ENCODE measurements at places on chromosomes 11 and 22. TPM values are rescaled to one million over a fixed set of nuclear protein-coding genes. Genes with fewer than 3 reads are reported as not detected.
A peak's percentile ranks its signal among the peaks of the same experiment; 100 is the strongest.

DNA sequence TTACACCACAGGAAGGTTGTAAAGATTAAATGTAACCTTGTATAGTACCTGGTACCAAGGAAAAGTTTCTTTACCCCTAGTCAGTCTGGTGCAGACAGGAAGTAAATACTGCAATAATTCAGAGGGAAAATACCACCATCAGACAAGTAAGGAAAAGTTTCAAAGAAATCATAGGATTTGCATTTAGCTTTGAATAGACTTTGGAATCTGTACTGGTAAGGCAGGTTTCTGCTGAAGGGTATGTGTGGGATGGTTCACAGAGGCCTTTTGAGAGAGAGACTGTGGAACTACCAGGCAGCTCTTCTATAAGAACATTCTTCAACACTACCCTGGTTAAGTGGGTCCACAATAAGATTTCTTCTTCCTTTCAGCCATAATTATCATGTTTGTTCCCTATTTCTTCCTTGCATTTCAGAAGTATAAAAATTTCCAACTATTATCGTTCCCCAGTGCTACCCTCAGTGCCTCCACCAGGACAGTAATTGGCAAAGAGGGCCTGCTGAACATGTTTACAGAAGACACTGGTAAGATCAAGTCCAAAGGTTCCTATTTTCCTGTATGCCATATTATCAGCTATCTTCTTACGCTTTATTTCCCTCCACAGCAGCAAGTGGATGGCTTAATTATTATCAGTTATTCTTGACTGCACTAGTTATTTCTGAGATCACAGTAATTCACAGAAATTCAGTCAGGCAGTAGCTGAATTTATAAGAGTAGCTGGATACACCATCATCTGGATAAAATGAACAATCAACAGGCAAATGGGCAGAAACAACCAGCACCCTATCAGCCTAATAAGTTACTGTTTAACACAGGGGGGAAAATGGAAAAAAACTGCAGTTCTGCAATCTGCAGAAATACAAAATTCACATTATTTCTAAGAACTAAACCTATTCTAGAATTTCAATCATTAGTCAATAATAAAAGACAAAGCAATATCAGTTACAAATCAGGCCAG, 48.5 kb downstream of the PITPNB start:
- H3K27ac ChIP-seq = no peak overlapping the region
- H3K27me3 ChIP-seq = no peaks in the 10 kb centered on the region
- peaks cover 57% of the 10 kb centered on the region for H3K4me1 ChIP-seq
- no peak for DNase-seq
- no peak overlapping the region for H3K4me3 ChIP-seq

Gene ANO1
- total RNA-seq = 0.67 TPM

Gene OR52N4
- total RNA-seq = not detected

- no peak for DNase-seq
- no peak overlapping the region for H3K27ac ChIP-seq
- H3K4me1 ChIP-seq = no peaks in the 10 kb centered on the region
- no peak overlapping the region for H3K4me3 ChIP-seq
- H3K27me3 ChIP-seq = no peaks in the 10 kb centered on the region
- no peaks in the 10 kb centered on the region for H3K36me3 ChIP-seq
Measured at GRCh38 chr11:13114566-13115379, 105.7 kb downstream of the RASSF10 start.

Gene NLRP10
- not detected for total RNA-seq

GRCh38 chr11:107691000-107691750, 20.7 kb downstream of the SLN start:
- no peak overlapping the region for H3K27ac ChIP-seq
- H3K4me3 ChIP-seq = no peak overlapping the region
- no peaks in the 10 kb centered on the region for H3K4me1 ChIP-seq
- no peak for DNase-seq
- H3K27me3 ChIP-seq = peaks cover 8% of the 10 kb centered on the region
- no peaks in the 10 kb centered on the region for H3K36me3 ChIP-seq

DNA sequence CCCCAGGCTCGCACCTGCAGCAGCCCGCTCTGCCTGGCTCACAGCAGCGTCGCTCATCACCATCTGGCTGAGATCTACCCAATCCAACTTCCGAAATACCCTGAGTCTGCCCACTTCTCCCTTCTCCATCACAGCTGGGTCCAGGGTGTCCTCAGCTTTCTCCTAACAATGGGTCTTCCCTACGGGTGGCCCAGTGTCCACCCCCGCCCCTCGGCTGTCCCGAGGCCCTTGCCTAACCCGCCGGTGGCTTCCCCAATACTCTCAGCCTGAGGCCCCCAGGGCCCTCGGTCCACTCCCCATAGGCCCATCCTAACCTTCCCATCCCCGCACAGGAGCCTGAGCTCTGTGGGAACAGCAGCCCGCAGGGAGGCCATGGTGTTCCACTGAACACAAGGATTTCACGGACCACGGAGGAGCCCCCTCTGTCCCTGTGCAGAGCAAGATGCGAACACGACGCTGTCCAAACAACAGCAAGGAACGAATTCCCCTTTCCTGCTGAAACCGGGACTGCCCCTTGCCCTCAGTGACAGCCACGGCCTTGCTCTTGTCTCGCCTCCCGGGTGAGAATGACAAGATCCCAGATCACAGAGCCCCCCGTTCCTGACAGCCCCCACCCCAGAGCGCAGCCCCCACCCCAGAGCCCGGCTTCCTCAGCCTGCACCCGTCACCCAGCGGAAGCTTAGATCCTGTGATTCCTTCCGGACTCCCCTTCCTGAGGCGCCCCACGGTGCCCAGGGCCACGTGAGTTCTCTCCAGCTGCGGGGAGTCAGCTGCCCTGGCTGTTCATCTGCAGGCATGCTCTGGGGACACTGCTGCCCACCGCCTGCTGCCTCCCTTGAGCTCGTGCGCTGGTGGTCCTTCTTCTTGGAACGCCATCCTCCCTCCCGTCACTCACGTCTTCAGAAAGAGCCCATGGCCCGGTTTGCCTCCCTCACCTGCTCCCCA, 48.8 kb upstream of the CARS1 start:
- no peaks in the 10 kb centered on the region for H3K4me1 ChIP-seq
- no peaks in the 10 kb centered on the region for H3K27me3 ChIP-seq
- H3K36me3 ChIP-seq = no peaks in the 10 kb centered on the region
- no peak overlapping the region for H3K27ac ChIP-seq
- no peak for DNase-seq

DNA sequence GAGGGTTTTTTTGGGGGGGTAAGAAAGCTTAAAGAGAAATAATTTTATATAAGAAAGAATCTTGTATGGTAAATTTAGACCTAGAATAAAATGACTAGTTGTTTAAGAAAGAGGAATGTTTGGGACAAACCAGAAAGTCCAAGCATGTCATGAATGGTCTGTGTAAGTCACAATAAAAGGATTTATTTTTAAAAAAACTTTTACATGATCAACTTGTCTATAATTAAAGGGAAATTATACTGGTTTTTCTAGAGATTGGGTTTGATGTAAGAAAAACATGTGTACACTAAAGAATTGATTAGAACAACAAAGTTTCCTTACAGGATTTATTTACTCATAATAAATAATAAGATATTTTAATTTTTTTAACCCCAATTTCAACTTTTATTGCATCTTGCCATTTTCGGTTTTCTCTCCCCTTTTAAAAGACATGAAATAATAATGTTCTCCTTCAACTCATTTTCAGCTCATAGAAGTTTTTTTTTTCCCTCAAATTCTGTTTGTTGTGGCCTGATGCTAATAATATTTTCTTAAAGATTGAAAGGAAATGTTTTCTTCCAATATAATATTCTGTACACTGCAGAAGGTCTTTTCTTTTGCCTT, 35.4 kb upstream of the INCENP start:
- H3K27me3 ChIP-seq = no peaks in the 10 kb centered on the region
- no peak overlapping the region for H3K27ac ChIP-seq
- DNase-seq = no peak
- no peaks in the 10 kb centered on the region for H3K4me1 ChIP-seq
- no peaks in the 10 kb centered on the region for H3K36me3 ChIP-seq

DNA sequence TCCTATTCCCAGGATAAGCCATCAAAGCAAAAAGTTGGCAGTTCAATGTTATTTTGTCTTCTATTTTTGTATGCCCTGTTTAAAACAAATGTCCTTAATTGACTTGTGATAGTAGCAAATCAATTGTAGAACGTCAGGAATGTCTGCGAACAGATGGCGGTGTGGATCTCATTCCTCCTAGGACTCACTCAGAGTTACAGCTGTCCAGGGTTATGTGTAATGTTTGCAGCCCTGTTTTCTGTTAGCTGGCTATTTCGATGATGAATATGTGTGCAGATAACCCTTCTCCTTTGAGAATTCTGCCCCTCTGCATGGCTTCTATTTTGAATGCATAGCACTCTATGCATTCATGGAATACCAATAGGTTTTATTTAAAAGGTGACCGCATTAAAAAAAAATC, 1248.0 kb upstream of the CNTN5 start:
- no peaks in the 10 kb centered on the region for H3K36me3 ChIP-seq
- no peaks in the 10 kb centered on the region for H3K27me3 ChIP-seq
- H3K4me1 ChIP-seq = no peaks in the 10 kb centered on the region
- no peak overlapping the region for H3K4me3 ChIP-seq

Gene BACE1-AS
- 5.8 TPM for total RNA-seq

DNA sequence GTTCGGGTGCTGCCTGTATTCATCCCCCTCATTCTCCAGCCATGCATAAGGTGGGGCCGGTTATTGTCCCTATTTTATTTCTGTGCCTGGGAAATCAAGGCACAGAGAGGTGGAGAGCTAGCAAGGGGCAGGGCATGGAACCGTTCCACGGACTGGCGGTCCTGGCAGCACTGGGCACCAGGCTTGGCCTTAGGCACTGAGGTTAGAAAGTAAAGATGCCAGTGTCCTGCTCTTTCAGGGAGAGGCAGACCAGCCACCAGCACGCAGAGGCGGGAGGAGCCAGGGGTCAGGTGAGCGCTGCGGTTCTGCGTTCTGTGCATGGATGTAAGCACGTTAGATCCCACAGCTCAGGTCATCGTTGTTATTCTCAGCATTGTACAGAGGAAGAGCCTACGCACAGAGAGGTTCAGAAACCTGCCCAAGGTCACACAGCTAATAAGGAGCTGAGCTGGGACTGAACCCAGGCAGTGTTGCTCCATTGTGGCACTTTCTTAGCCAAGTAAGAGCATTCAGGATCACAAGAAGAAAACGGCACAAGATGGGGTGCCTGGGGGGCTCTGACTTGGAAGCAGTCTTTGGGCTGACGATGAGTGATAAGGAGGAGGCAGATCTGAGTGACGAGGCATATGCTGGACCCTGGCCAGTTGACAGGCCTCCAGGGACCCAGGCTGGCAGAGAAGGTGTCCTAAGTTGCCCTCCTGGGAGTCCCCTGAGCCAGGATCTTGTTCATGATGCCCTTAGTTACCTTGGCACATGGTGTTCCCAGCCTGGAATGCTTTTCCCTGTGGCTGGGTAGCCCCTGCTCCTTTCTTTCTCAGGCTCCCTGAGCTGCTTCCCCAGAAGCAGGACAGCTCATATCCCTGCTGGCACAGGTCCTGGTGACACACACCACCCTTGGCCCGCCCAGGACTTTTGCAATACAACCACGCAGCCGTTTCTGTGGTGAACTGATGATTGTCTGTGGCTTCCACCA, 41.1 kb downstream of the OSBPL5 start:
- H3K4me3 ChIP-seq = no peak overlapping the region
- H3K36me3 ChIP-seq = no peaks in the 10 kb centered on the region
- peak; percentile 95 for DNase-seq
- peak overlapping the region; percentile 50 for H3K27ac ChIP-seq
- H3K4me1 ChIP-seq = peaks cover 6% of the 10 kb centered on the region

GRCh38 chr11:39120890-39121289, 2338.6 kb downstream of the LRRC4C start:
- DNase-seq = no peak
- no peaks in the 10 kb centered on the region for H3K36me3 ChIP-seq
- H3K27ac ChIP-seq = no peak overlapping the region
- H3K4me3 ChIP-seq = no peak overlapping the region
- no peaks in the 10 kb centered on the region for H3K4me1 ChIP-seq
- no peaks in the 10 kb centered on the region for H3K27me3 ChIP-seq

Gene TMEM86A
- total RNA-seq = 22.7 TPM

GRCh38 chr11:16347928-16348685, 8.2 kb downstream of the SOX6 start:
- no peak overlapping the region for H3K4me3 ChIP-seq
- H3K4me1 ChIP-seq = no peaks in the 10 kb centered on the region
- H3K27me3 ChIP-seq = no peaks in the 10 kb centered on the region
- H3K36me3 ChIP-seq = no peaks in the 10 kb centered on the region

GRCh38 chr11:126930091-126930841, 70.3 kb downstream of the KIRREL3 start:
- no peaks in the 10 kb centered on the region for H3K4me1 ChIP-seq
- DNase-seq = no peak
- no peaks in the 10 kb centered on the region for H3K36me3 ChIP-seq
- no peak overlapping the region for H3K27ac ChIP-seq
- H3K4me3 ChIP-seq = no peak overlapping the region
- no peaks in the 10 kb centered on the region for H3K27me3 ChIP-seq

GRCh38 chr11:306645-307371, 808 bp upstream of the IFITM2 start:
- peaks cover 15% of the 10 kb centered on the region for H3K4me1 ChIP-seq
- no peaks in the 10 kb centered on the region for H3K36me3 ChIP-seq
- DNase-seq = no peak

GRCh38 chr11:111788051-111788450, 21.9 kb upstream of the PPP2R1B start:
- H3K36me3 ChIP-seq = no peaks in the 10 kb centered on the region
- DNase-seq = peak; percentile 56
- no peak overlapping the region for H3K4me3 ChIP-seq
- H3K27me3 ChIP-seq = no peaks in the 10 kb centered on the region
- H3K27ac ChIP-seq = no peak overlapping the region

DNA sequence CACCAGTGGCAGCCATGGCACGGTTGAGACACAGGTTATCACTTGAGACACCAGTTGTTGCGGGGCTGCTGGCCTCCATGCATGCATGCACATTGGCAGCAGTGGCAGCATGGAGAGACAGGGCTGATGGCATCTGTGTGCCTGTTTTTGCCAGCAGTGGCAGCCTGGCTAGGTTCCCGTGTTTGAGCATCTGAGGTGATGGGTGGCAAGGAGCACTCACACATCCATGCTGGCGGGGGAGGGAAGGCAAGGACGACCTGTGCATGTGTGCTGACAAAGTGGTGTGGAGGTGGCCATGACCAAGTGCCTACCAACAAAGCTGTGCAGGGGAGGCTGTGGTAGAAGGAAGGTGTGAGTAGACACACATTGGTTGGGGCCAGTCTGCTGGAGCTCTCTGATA, 133.5 kb downstream of the CNTN5 start:
- H3K4me3 ChIP-seq = no peak overlapping the region
- H3K27me3 ChIP-seq = no peaks in the 10 kb centered on the region
- H3K36me3 ChIP-seq = no peaks in the 10 kb centered on the region
- no peak overlapping the region for H3K27ac ChIP-seq

DNA sequence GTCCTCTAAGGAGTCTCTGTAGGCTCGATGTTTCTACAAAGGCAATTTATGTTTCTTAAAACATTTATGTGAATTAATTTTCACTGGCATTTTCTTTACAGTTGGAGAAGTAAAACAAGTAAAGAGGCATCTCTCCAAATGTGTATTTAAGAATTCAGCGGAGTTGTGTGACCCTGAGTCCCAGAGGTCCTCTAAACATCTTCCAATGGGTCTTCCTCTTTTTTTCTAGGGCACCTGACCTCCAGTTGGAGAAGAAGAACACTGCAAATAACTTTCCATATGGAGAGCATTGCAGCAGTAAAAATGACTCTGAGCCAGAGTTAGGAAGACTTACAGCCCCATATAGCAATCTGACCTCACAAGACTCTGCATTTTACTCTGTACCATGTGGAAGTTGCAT, 480.5 kb upstream of the RAG2 start:
- no peak overlapping the region for H3K27ac ChIP-seq
- H3K36me3 ChIP-seq = no peaks in the 10 kb centered on the region

- H3K4me3 ChIP-seq = no peak overlapping the region
- no peak overlapping the region for H3K27ac ChIP-seq
- no peaks in the 10 kb centered on the region for H3K27me3 ChIP-seq
- H3K36me3 ChIP-seq = no peaks in the 10 kb centered on the region
Measured at GRCh38 chr11:19931141-19931770, 218.6 kb downstream of the NAV2 start.

Gene MRGPRX4
- total RNA-seq = not detected

Data from adrenal gland (tissue), 19 donors.